ENCODE measurements at places on chromosomes 12 and 14. TPM values are rescaled to one million over a fixed set of nuclear protein-coding genes. Genes with fewer than 3 reads are reported as not detected.

KCTD10 gene
- 51.7 TPM for total RNA-seq

FAM181A gene
- total RNA-seq = not detected

POTEM gene
- not detected for total RNA-seq

CS gene
- 215 TPM for total RNA-seq

TCTN1 gene
- 13.0 TPM for total RNA-seq

SIX4 gene
- total RNA-seq = 0.20 TPM

BIN2 gene
- total RNA-seq = 1.5 TPM

OASL gene
- total RNA-seq = 5.9 TPM

CATSPERB gene
- total RNA-seq = 3.3 TPM

GRCh38 chr12:21118760-21119159 is 12.2 kb upstream of the SLCO1B1 start:
- ATAC-seq = no peak

DNA sequence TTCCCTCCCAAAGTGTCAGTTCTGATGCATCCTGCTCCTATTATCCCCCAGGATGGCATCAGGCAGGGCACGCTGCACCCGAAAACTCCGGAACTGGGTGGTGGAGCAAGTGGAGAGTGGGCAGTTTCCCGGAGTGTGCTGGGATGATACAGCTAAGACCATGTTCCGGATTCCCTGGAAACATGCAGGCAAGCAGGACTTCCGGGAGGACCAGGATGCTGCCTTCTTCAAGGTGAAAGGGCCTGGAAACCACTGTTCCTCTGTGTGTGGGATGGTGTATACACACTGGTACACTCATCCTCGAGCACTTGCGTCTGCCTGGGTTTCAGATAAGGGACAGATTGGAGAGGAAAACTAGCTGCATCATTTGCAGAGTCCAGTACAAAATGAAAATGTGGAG is 1.0 kb downstream of the IRF9 start:
- no peak for ATAC-seq

GRCh38 chr12:131122631-131123030 is 168.9 kb downstream of the ADGRD1 start:
- ATAC-seq = no peak

DNA sequence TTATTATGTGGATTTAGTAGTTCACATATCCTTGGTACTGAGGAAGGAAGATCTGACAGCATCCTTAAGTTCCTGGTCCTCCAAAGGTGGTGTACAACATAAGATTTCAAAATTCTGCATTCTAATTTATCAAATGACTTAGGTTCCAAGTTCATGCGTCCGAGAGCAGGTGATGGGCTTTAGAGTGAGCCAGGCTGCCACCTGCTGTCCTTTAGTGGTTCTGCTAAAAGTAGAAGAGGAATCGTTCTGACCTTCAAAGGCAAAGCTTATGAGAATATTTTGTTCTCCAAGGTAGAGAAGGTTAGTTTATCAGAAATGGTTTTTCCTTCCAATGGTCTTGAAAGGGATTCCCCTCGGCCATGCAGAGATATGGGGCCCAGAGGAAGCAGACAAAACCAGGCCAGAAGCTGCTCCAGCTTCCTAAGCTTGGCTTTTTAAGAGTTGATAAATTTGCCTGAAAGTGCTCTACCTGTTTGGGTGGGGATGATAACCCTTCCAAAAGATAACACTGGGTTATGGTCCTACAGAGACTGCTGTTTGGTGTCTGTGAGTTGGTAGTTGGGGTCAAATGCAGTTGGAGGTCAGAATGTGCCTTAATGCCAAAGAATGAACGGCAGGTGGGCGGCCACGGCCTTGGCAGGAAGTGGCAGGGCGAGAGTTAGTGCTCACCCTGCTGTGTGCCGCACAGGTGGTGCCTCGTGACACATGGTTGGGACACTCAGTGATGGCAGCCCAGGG is 29.1 kb upstream of the LRTM2 start:
- ATAC-seq = peak; percentile 28

GRCh38 chr14:32572867-32573150 is 243.7 kb downstream of the AKAP6 start:
- ATAC-seq = no peak

DNA sequence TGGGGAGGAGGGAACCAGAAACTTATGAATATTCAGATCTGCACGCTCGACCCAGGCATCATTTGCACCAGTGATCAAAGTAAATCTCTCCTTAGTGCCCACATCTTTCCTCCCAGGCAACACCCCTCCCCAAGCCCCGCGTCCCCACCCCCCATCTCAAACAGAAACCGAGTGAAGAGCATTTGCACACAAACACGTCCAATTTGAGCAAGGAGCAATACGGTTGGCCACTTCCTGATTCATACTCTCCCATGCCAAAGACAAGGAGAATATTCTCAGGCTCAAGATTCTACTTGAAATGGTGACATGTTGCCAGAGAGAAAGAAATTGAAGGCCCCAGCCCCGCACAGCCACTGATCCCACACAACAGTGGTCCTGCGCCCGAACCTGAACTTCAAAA is 7.1 kb downstream of the FOXN3 start:
- no peak for ATAC-seq

DNA sequence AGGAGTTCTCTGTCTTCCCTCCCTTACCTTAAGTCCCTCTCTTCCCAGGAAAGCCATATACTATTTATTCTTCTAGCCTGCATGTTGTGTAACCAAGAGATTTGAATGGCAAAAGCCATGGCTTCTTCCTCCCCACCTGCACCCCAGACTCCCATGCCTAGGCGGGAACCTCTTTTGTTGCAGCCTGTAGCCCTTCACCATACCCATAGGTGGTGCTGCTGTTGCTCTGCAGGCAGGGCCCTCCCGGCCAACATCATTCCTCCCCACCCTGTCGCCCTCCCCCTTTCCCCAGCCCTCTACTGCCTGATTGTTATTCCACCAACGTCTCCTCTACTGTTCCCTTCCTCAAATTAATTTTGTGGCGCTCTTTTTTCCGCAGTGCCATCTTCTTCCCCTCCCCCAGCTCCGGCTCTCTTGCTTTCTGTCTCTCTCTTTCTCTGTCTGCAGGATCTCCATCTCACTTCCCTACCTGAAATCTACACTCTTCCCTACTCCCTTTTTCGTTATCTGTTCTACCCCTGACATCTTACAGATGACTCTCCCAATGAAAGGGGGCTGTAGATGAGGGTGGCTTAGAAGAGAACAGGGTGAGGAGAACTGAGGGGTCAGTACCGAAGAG is 13.8 kb downstream of the NGDN start:
- no peak for ATAC-seq

DNA sequence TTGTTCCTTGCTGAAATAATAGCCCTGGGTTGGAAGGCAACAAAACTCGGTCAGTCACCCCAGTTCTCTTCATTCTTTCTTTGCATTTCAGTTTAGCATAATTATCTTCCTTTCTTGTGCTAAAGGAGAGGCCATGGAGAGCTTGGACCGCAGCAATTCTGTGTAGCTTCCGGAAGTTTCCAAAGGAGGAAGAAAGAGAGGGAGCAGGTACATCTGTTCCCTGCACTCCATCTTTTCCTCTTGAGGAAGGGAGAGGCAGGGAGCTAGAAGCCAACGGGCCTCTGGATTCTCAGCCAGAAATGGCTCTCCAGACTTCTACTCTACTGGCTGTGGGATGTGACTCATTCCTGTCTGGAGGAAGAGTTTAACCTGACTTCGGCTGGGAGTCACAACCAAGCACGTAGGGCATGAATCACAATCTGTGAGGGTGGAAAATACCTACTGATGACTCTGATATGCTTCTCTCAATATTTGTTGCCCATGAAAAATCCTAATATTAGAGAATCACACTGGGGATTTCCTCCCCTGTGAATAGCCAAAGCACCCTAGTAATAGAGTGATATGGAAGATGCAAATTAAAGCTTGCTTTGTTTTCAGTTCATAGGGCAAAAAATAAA is 17.0 kb downstream of the ANO6 start:
- peak; percentile 95 for ATAC-seq

- ATAC-seq = no peak
These were observed 102.7 kb downstream of the DACT1 start for GRCh38 chr14:58740379-58740935.

DNA sequence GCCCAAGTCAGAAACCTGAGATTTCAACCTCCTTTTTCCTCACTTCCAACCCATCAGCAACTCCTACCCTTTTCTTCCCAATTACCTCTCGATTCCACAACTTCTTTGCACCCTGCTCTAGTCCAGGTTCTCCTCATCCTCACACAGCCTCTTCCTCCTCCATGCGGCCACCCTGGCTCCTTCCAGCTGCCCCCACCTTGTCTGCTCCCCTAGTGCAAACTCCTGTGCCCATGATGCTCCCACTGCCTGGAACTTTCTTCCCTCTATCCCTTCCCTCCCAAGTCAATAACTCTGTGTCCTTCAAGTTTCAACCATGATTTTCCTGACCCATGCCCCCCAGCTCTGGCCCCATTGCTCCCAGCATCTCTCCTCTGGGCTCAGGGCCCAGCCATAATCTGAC is 17.3 kb downstream of the SELPLG start:
- ATAC-seq = no peak

GRCh38 chr14:56195704-56196103 is 77.5 kb downstream of the PELI2 start:
- ATAC-seq = no peak

Measured in esophagus mucosa (tissue), 1 donor.